ENCODE measurements at places on chromosomes 5 and 9. TPM values are rescaled to one million over a fixed set of nuclear protein-coding genes. Genes with fewer than 3 reads are reported as not detected.

MARCHF3 gene
- total RNA-seq: 11.6 TPM

- no peaks in the 10 kb centered on the region for H3K27me3 ChIP-seq
- no peak overlapping the region for H3K4me3 ChIP-seq
- DNase-seq: peak; percentile 65
- peaks cover 11% of the 10 kb centered on the region for H3K4me1 ChIP-seq
Observed at GRCh38 chr5:172886974-172887501, 53.0 kb downstream of the ERGIC1 start.

DMRT2 gene
- total RNA-seq: not detected

- no peak overlapping the region for H3K27ac ChIP-seq
- no peaks in the 10 kb centered on the region for H3K27me3 ChIP-seq
- no peaks in the 10 kb centered on the region for H3K4me1 ChIP-seq
- H3K4me3 ChIP-seq: no peak overlapping the region
- peak; percentile 6 for DNase-seq
- H3K36me3 ChIP-seq: no peaks in the 10 kb centered on the region
Observed at GRCh38 chr9:70747261-70747718, 332.8 kb upstream of the KLF9 start.

- H3K36me3 ChIP-seq: no peaks in the 10 kb centered on the region
- no peak overlapping the region for H3K27ac ChIP-seq
- DNase-seq: peak; percentile 1
- no peaks in the 10 kb centered on the region for H3K4me1 ChIP-seq
- no peak overlapping the region for H3K4me3 ChIP-seq
- no peaks in the 10 kb centered on the region for H3K27me3 ChIP-seq
Observed at GRCh38 chr5:178417391-178417811, 172.8 kb downstream of the COL23A1 start.

DNA sequence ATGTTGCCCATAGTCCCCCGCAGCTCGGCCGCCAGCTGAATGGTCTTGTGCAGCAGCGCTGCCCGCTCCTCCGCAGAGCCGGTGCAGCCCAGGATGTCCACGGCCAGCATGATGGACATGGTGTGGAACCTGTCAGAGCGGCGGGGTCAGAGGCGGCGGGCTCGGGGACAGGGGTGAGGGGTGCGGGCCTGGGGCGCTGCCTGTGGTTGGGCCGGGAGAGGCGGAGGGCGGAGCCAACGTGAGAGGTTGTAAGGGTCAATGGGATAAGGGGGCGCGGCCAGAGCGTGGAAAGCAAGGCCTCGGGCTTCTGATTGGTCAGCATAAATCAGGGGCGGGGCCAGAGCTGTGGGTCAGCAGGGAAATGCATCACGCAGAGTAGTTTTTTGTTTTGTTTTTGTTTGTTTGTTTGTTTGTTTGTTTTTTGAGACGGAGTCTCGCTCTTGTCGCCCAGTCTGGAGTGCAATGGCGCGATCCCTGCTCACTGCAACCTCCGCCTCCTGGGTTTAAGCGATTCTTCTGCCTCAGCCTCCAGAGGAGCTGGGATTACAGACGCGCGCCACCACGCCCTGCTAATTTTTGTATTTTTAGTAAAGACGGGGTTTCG is 6.8 kb upstream of the TOR2A start:
- no peaks in the 10 kb centered on the region for H3K27me3 ChIP-seq
- peak; percentile 39 for DNase-seq
- H3K4me3 ChIP-seq: no peak overlapping the region
- no peak overlapping the region for H3K27ac ChIP-seq

- no peak overlapping the region for H3K27ac ChIP-seq
- no peaks in the 10 kb centered on the region for H3K36me3 ChIP-seq
- no peak for DNase-seq
- no peaks in the 10 kb centered on the region for H3K4me1 ChIP-seq
- H3K27me3 ChIP-seq: no peaks in the 10 kb centered on the region
Observed at GRCh38 chr9:87068177-87068840, 121.0 kb upstream of the GAS1 start.

DNA sequence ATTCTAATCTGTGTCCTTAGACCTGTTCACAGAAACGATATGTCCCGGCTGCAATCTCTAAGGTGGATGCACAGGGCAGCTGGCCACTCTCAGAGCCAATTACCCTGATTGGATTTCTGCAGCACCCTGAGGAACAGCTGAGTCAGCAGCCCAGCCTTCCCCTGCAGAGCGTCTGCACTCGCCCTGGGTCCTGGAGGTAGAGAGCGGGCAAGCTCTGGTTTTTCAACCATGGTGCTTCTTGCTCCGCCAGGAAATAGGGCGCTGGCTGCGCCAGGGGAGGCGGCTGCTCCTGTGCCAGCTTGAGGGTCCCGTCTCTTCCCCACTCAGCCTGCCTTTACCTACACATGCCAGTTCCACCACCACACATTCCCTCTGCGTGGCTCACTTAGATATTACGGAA is 19.2 kb downstream of the NDUFS6 start:
- no peak overlapping the region for H3K27ac ChIP-seq
- H3K4me3 ChIP-seq: no peak overlapping the region
- no peaks in the 10 kb centered on the region for H3K4me1 ChIP-seq
- no peak for DNase-seq

CHSY3 gene
- 1.3 TPM for total RNA-seq

All from fibroblast of lung (primary cell).